Lung (tissue), 17 donors: ENCODE measurements at places on chromosomes 2 and 18. TPM values are rescaled to one million over a fixed set of nuclear protein-coding genes. Genes with fewer than 3 reads are reported as not detected.

The CPO gene
- 0.20 TPM for total RNA-seq

- H3K4me3 ChIP-seq, result no peak overlapping the region
- H3K36me3 ChIP-seq, result no peaks in the 10 kb centered on the region
- no peak for DNase-seq
- no peaks in the 10 kb centered on the region for H3K4me1 ChIP-seq
- H3K27ac ChIP-seq, result no peak overlapping the region
- H3K27me3 ChIP-seq, result no peaks in the 10 kb centered on the region
Measured at GRCh38 chr2:232432598-232433184, 23.3 kb upstream of the ALPI start.

- no peak overlapping the region for H3K4me3 ChIP-seq
- peaks cover 7% of the 10 kb centered on the region for H3K4me1 ChIP-seq
- H3K27ac ChIP-seq, result peak overlapping the region; percentile 51
- H3K36me3 ChIP-seq, result peaks cover 4% of the 10 kb centered on the region
- H3K27me3 ChIP-seq, result no peaks in the 10 kb centered on the region
- no peak for DNase-seq
Measured at GRCh38 chr18:8627107-8627472, 17.9 kb downstream of the RAB12 start.

- no peaks in the 10 kb centered on the region for H3K27me3 ChIP-seq
- no peaks in the 10 kb centered on the region for H3K4me1 ChIP-seq
- H3K27ac ChIP-seq, result no peak overlapping the region
- peak; percentile 18 for DNase-seq
- H3K36me3 ChIP-seq, result no peaks in the 10 kb centered on the region
- H3K4me3 ChIP-seq, result no peak overlapping the region
Measured at GRCh38 chr18:28019425-28020108, 157.4 kb downstream of the CDH2 start.

GRCh38 chr2:221724631-221725203, 152.6 kb upstream of the EPHA4 start:
- H3K27ac ChIP-seq, result no peak overlapping the region
- no peak overlapping the region for H3K4me3 ChIP-seq
- no peaks in the 10 kb centered on the region for H3K27me3 ChIP-seq
